ENCODE measurements at places on chromosomes 1 and 21. TPM values are rescaled to one million over a fixed set of nuclear protein-coding genes. Genes with fewer than 3 reads are reported as not detected.
A peak's percentile ranks its signal among the peaks of the same experiment; 100 is the strongest.

Gene PGLYRP3
- not detected for polyA plus RNA-seq

Gene SPRR2B
- 4.9 TPM for polyA plus RNA-seq

Gene LMNA
- polyA plus RNA-seq = 157 TPM

Gene KRTAP11-1
- not detected for polyA plus RNA-seq

Gene ADORA3
- 11.1 TPM for polyA plus RNA-seq

GRCh38 chr1:226351709-226352108, 42.7 kb upstream of the LIN9 start:
- H3K36me3 ChIP-seq = no peaks in the 10 kb centered on the region
- H3K4me1 ChIP-seq = peaks cover 10% of the 10 kb centered on the region
- DNase-seq = no peak
- no peak overlapping the region for H3K4me3 ChIP-seq
- no peaks in the 10 kb centered on the region for H3K27me3 ChIP-seq

GRCh38 chr1:227734856-227735538, at the start of the genes JMJD4 and SNAP47:
Gene JMJD4 (minus strand): TSS chr1:227735302. CDS start chr1:227735273, 29 bp downstream.
Gene SNAP47 (plus strand): TSS chr1:227735435. CDS start chr1:227747737, 12,302 bp downstream.
- peak within 1 kb of the TSS; percentile 81 for H3K27ac ChIP-seq
- H3K27me3 ChIP-seq = no peaks in the 10 kb centered on the region
- peak; percentile 93 for DNase-seq
- no peaks in the 10 kb centered on the region for H3K36me3 ChIP-seq

DNA sequence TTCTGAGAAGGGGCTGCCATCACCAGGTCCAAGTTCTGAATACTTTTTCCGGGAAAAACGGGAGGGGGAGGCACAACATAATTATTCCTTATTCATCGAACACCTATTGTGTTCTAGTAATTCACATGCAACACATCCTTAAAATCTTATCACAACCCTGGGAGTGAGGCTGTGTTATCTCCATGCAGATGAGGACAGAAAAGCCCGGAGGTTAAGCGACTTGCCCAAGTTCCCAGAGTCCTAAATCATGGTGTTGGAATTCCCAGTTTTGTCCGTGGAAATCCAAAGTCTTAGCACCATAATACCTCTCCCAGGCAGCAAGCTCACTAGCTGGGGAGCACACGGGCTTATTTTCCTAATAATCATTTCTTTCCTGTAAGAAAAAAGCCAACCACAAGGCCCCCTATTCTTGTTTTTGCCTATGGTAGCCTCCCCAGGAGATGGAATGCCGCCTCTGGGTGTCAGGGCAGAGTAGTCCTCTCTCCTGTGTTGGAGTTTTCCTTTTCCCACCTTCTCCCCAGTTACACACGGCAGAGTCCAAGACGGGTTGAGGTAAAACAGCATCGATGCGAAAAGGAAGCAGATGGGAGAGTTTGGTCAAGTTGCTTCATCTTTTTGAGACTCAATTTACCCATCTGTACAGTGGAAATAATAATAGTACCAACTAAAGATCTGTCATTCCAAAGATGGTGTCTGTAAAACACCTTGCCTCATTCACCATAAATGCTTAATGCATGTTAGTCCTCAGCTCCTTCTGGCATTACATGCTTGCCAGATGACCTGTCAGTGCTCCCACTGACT, 228.0 kb upstream of the TMEM51 start:
- peak overlapping the region; percentile 67 for H3K4me3 ChIP-seq
- H3K27ac ChIP-seq = peak overlapping the region; percentile 77
- DNase-seq = no peak
- peaks cover 32% of the 10 kb centered on the region for H3K4me1 ChIP-seq
- H3K36me3 ChIP-seq = no peaks in the 10 kb centered on the region

DNA sequence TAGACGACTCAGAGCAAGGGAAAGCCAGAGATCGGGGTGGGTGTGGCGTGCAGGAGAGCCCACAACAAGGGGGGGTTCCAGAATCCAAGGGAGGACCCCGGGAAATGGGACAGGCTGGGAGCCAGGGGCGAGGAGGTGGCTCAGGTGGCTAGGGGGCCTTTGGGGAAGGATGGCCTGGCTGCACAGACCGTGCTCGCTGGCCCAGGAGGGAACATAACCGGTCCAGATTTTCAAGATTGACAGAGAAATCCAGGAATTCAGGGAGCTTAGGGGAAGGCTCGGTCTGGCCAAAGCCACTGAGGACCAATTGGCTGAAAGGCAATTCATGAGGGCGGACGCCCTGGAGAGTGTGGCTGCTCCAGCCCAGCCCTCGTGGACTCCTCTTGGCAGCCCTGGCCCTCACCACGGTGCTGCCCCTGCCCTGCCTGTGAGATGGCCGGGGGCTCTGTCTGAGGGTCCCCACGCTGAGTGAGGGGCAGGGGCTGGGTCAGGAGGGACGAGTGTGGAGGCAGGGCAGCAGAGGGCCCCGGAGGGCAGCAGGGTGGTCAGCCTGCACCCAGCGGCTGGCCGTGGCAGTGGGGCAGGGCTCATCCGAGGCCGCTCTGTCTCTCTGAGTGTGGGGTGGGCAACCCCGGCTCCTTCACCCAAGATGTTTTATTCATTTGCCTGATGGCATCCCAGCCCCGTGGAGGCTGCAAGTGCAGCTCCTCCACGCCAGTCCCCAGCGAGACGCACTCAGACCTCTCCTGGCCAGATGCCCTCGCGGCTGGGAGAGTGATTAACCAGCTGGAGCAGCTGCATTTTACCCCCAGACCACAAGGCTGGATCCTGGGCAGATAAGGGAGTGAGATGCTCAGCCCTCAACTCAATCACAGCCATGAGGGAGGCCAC, 5.6 kb upstream of the LRRC3 start:
- H3K36me3 ChIP-seq = no peaks in the 10 kb centered on the region
- DNase-seq = no peak
- H3K27ac ChIP-seq = no peak overlapping the region
- no peaks in the 10 kb centered on the region for H3K27me3 ChIP-seq
- peaks cover under 1% of the 10 kb centered on the region for H3K4me1 ChIP-seq

- H3K27ac ChIP-seq = no peak overlapping the region
- no peak for DNase-seq
- no peaks in the 10 kb centered on the region for H3K27me3 ChIP-seq
- no peaks in the 10 kb centered on the region for H3K36me3 ChIP-seq
- H3K4me1 ChIP-seq = no peaks in the 10 kb centered on the region
- no peak overlapping the region for H3K4me3 ChIP-seq
Measured at GRCh38 chr1:54781023-54781723, 16.9 kb upstream of the PARS2 start.

DNA sequence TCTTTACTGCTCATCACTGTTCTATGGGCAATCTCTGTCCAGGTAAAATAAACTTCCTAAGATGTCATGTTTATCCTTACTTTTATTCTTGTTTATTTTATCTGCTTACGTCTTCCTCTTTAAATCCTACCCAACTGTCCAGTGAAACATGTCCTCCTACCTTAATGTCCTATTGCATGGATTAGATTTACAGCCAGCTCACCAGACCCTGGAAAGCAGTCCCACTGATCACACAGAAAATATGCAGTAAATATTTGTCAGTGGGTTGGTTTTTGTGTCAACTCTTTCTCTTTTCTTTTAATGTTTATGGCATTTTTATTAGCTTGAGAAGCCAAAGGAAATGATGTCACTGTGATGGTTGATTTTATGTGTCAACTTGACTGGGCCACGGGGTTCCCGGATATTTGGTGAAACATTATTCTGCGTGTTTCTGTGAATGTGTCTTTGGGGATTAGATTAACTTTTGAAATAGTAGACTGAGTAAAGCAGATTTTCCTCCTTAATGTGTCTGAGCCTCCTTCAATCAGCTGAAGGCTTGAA, 258.3 kb downstream of the SRGAP2C start:
- no peak overlapping the region for H3K27ac ChIP-seq
- no peak for DNase-seq
- H3K4me3 ChIP-seq = no peak overlapping the region
- H3K4me1 ChIP-seq = no peaks in the 10 kb centered on the region
- H3K36me3 ChIP-seq = no peaks in the 10 kb centered on the region

- no peaks in the 10 kb centered on the region for H3K36me3 ChIP-seq
- no peaks in the 10 kb centered on the region for H3K4me1 ChIP-seq
- no peak overlapping the region for H3K27ac ChIP-seq
- DNase-seq = no peak
Measured at GRCh38 chr1:203100516-203100869, 14.7 kb upstream of the MYOG start.

- H3K27ac ChIP-seq = no peak overlapping the region
- H3K4me1 ChIP-seq = no peaks in the 10 kb centered on the region
- H3K4me3 ChIP-seq = no peak overlapping the region
- no peaks in the 10 kb centered on the region for H3K27me3 ChIP-seq
- no peaks in the 10 kb centered on the region for H3K36me3 ChIP-seq
Measured at GRCh38 chr1:116359060-116359830, 13.8 kb upstream of the ATP1A1 start.

- H3K27ac ChIP-seq = no peak overlapping the region
- no peaks in the 10 kb centered on the region for H3K36me3 ChIP-seq
- no peak overlapping the region for H3K4me3 ChIP-seq
- no peaks in the 10 kb centered on the region for H3K27me3 ChIP-seq
- peak; percentile 11 for DNase-seq
Measured at GRCh38 chr1:25654109-25654660, 37.6 kb downstream of the MAN1C1 start.

- DNase-seq = no peak
- no peak overlapping the region for H3K4me3 ChIP-seq
- no peaks in the 10 kb centered on the region for H3K4me1 ChIP-seq
- no peaks in the 10 kb centered on the region for H3K27me3 ChIP-seq
Measured at GRCh38 chr1:39825432-39825941, 36.8 kb upstream of the BMP8B start.

GRCh38 chr1:232249861-232250777, 379.8 kb downstream of the SIPA1L2 start:
- H3K4me1 ChIP-seq = peaks cover 4% of the 10 kb centered on the region
- no peak overlapping the region for H3K4me3 ChIP-seq
- no peak for DNase-seq
- no peak overlapping the region for H3K27ac ChIP-seq
- no peaks in the 10 kb centered on the region for H3K36me3 ChIP-seq
- H3K27me3 ChIP-seq = no peaks in the 10 kb centered on the region

GRCh38 chr1:7469255-7469938, 301.7 kb upstream of the VAMP3 start:
- H3K36me3 ChIP-seq = no peaks in the 10 kb centered on the region
- H3K4me1 ChIP-seq = no peaks in the 10 kb centered on the region
- no peak overlapping the region for H3K27ac ChIP-seq
- DNase-seq = no peak
- no peak overlapping the region for H3K4me3 ChIP-seq

GRCh38 chr1:207956986-207957385, 46.1 kb upstream of the CD34 start:
- no peaks in the 10 kb centered on the region for H3K36me3 ChIP-seq
- no peak overlapping the region for H3K4me3 ChIP-seq
- no peak for DNase-seq
- H3K27ac ChIP-seq = no peak overlapping the region

Data from ovary (tissue), 10 donors.